Fibroblast of the aortic adventitia (primary cell): ENCODE measurements at places on chromosomes 13 and 19.

DNA sequence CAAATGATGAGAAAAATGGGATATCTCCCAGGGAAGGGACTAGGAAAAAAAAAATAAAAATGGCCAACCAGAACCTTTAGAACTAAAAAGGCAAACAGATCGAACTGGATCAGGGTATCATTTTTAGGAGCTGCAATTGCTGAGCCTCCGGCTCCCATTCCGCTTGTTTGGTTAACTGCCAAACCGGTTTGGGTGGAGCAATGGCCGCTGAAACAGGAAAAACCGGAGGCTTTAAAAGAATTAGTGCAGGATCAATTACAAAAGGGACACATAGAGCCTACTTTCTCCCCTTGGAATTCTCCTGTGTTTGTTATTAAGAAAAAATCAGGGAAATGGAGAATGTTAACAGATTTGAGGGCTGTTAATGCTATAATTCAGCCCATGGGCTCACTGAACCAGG, 12.7 kb upstream of the ZNF443 start:
- no peak for DNase-seq

DNA sequence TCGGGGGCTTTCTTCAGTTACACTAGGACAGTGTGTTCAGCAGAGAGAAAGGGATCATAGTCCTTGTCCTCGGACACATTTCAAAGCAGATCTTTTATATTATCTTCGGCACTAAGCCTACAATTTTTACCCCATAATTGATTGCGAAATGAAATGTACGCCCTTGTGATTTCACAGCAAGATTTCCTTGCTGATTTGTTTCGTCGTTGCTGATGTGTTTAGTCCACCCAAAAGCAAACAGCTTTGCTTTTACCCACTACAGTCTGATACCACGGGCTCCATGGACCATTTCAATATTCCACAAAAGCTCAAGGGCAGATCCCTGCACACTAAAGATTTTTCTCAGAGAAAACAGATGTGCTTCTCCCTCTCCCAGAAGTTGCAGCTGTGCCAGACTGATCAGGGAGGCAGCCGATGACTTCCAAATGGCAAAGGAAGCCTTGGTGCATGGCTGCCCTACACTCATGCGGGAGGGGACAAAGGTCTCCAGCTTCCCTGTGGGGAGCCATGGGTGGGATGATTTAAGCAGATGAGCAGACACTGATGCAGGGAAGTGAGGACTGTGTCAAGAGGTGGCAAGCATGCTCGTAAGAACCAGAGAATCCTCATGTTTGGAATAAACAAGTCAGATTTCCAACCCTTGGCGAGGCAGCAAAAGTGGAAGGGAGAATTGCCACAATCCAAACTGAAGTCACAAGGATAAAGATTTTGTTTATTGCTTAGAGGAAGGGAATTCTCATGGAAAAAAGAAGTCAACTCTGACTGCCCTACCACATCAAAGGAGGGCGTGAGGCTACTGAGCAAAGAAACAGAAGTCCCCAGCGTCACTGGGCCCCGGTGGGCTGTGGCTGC, 81.1 kb downstream of the STK24 start:
- peak; percentile 64 for DNase-seq

- DNase-seq = no peak
These were observed 4.3 kb downstream of the HPN start for GRCh38 chr19:35045667-35046300.

- DNase-seq = no peak
These were observed 384.7 kb downstream of the PCDH9 start for GRCh38 chr13:66845393-66845792.

DNA sequence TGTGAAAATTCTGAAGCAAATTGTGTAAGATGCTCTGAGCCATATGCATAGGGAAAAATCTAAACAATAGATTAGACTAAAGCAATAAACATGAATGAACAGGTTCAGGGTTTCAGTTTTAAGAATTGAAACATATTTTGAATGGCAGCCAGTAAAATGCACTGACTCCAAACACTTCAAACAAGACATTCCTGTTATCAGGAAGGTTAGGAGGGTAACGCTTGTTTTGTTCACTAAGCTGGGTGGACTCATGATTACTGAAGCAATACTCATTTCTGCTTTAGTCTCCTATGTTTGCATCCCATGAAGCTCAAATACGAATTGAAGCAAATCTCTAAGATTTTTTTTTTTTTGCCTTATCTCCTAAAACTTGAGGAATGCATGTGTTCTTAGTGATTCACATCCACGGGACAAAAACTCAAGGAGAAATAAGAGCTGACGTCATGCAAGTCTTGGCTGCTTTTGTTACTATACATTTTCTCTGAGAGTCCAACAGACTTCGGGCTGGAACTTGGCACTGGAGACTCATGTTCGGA, 29.1 kb upstream of the IGFL4 start:
- peak; percentile 98 for DNase-seq

DNA sequence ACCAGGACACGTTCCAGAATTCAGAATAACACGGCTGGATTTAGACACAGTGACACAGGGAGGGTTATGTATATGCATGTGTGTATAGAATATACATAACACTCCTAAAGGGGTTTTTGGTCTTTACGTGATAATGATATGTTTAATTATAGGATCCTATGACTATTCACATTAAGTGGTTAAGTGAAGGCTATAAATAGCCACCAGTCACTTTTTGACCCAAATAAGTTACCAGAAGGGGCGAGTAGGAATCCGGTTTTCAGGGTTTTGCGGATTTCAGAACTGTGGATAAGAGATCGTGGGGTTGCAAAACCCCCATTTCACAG, 6.9 kb downstream of the ANGPTL6 start:
- DNase-seq = no peak
